Stimulated activated CD8-positive, alpha-beta memory T cell treated with anti-CD3 and anti-CD28 coated beads, Interleukin-4, amount 100 ng/mL, for 1 hour (primary cell): ENCODE measurements at places on chromosomes 1 and 21.

GRCh38 chr1:153597206-153597605 is 15.7 kb downstream of the S100A16 start:
- no peak for DNase-seq

GRCh38 chr1:80882553-80882952 is 918.2 kb upstream of the ADGRL2 start:
- no peak for DNase-seq

GRCh38 chr1:87765681-87766070 is 437.0 kb downstream of the LMO4 start:
- no peak for DNase-seq

GRCh38 chr1:25503551-25504426 is 39.6 kb upstream of the LDLRAP1 start:
- DNase-seq: peak; percentile 16

GRCh38 chr1:65044411-65044810 is 78.1 kb upstream of the JAK1 start:
- DNase-seq: no peak

- no peak for DNase-seq
Measured at GRCh38 chr1:34166191-34166624, 1.2 kb upstream of the CSMD2 start.

GRCh38 chr1:151311589-151312331 is 15.5 kb downstream of the PI4KB start:
- DNase-seq: peak; percentile 43

- DNase-seq: no peak
Measured at GRCh38 chr1:204584699-204585372, 68.6 kb downstream of the MDM4 start.

DNA sequence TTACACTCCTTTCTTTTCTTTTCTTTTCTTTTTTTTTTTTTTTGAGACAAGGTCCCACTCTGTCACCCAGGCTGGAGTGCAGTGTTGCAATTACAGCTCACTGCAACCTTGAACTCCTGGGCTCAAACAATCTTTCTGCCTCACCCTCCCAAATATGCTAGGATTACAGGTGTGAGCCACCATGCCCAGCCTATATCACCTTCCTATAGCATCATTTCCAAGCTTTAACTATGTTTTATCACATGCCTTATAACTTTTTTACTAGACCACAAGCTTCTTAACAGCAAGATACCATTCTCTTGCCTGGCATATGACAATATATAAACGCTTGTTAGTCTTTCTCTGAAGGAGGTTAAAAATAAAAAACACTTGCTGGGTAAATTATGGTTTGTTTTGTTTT is 55.3 kb upstream of the MUTYH start:
- no peak for DNase-seq

GRCh38 chr21:46229133-46229922 is 754 bp upstream of the LSS start:
- no peak for DNase-seq

GRCh38 chr1:25450891-25451290 is 20.2 kb downstream of the MACO1 start:
- no peak for DNase-seq

DNA sequence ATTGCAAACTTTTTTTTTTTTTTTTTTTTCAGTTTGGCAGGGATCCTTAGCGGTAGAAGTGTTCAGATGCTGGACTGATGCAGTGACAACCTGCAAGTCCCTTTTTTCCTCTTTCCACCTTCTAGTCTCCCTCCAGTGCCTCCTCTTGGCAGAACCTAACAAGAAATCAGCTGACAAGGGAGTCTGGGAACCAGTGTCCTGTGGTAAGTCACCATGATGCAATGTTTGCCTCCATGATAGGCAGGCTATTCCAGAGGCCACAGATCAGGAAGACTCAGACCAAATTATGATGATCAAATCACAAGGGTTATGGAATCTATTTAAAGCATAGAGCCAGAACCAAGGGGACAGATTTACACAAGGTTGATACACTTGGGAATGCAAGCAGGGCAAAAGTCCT is 3.0 kb upstream of the CD34 start:
- DNase-seq: no peak

GRCh38 chr1:8540261-8540941 is 222.5 kb downstream of the SLC45A1 start:
- DNase-seq: no peak

DNA sequence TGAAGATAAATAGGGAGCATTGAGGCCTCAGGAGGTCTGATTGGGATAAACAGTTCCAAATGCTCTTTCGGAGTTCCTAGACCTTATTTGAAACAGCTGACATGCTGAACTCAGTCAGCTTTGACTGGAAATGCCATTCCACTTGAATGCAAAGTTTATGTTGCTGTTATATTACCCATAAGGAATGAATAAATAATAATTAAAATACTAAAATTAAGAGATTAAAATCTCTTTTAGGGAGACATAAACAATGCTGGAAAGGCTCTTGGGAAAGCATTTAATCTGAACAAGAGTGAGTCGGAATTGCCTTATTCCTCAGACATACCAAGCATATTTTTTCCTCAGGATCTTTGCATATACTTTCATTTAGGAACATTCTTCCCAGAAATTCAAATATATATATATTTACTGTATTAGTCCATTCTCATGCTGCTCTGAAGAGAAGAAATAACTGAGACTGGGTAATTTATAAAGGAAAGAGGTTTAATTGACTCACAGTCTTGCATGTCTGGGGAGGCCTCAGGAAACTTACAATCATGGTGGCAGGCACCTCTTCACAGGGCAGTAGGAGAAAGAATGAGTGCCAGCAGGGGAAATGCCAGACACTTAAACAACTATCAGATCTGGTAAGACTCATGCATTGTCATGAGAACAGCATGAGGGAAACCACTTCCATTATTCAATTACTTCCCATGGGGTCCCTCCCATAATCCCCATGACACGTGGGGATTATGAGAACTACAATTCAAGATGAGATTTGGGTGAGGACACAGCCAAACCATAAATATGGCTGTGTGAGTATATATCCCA is 318.2 kb upstream of the PLXNA2 start:
- no peak for DNase-seq

DNA sequence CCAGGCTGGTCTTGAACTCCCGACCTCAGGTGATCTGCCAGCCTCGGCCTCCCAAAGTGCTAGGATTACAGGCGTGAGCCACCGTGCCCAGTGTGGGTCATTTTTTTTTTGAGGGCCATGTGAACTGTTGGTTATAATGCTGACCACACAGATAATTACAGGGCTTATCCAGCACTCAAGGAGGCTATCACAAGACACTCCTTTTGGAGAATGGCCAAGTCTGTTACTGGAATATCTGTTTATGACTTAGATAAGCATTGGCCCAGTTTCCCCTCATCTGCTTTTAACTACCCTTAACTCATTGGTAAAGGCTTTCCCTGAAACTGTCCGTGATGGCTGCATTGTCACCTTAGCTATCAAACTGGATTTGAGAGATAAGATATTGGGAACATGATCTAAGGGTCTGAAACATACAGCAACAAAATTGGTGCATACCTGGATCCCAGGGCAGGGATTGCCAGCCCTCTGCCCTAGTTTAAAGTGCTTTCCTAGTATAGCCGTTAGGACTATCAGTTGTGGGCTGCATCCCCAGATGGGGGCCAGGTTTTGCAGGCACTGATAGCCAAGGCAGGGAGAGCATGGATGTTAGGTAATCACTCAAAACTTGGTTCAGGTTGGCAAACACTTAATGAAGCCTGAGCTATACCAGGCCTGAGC is 15.6 kb downstream of the SZT2 start:
- DNase-seq: no peak

DNA sequence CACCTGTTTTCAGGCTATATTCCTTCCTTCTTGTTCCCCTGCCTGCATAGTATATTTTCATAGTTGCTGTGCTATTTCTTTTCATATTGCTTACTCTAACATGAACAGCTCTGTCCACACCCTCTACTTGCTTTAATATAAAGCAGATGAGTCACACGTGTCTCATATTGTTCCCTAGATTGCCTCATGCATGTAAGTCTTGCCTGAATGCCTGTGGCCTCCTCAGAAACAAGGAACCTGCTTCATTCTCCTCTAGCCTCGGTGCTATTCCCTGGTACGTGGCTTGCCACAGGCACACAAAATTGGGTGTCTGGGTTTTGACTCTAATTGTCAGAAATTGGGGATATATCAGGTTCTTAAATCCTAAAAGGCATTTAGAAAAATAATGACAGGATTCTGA is 16.5 kb upstream of the PKP1 start:
- DNase-seq: no peak

DNA sequence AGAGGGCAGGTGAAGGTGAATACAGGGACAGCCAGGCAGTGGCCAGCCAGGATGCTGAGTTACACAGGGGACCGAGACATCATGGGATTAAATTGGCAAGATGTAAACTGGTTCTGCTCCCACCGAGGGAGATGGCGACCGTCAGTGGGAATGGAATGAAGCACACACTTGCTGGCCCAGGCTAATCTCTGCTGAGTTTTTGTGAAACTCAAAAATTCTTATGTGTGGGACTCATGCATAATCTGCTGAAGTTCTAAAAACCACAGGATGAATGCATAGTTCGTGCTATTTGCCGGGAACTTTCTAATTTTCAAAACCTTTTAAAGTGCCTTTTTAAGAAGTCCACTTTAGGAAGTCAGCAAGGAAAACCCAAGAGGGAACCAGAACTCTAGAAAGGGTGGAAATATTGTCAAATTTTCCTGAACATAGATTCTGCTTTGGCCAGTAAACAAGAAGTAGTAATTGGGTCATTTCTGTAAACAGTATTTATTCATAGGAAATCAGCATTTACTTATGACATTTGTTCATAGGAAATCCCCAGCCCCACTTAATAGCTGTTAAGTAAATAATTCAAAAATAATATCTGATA is 85.4 kb upstream of the ROR1 start:
- DNase-seq: no peak

GRCh38 chr21:44789880-44790279 is 11.7 kb downstream of the UBE2G2 start:
- no peak for DNase-seq

DNA sequence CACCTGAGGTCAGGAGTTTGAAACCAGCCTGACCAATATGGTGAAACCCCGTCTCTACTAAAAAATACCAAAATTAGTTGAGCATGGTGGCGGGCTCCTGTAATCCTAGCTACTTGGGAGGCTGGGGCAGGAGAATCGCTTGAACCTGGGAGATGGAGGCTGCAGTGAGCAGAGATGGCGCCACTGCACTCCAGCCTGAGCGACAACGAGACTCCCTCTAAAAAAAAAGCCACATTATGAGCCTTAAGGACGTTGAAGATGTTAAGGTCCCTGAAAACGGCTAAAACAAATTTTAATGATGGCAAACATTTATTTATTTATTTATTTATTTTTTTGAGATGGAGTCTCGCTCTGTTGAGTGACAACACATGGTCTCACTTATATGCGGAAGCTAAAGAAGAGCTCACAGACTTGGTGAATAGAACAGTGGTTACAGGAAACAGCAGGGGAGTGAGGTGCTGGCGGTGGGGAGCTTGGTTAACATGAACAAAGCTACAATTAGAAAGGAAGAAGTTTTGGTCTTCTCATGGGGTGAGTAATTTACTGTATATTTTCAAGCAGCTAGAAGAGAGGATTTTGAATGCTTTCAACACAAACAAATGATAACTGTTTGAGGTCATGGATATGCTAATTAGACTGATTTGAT is 47.1 kb downstream of the TCP10L start:
- peak; percentile 19 for DNase-seq

GRCh38 chr21:14547834-14548513 is 1.9 kb upstream of the SAMSN1 start:
- DNase-seq: no peak

- DNase-seq: no peak
Measured at GRCh38 chr1:95094923-95095322, 22.2 kb upstream of the ALG14 start.

GRCh38 chr1:188343914-188344313 is 1515.2 kb downstream of the PLA2G4A start:
- DNase-seq: no peak

DNA sequence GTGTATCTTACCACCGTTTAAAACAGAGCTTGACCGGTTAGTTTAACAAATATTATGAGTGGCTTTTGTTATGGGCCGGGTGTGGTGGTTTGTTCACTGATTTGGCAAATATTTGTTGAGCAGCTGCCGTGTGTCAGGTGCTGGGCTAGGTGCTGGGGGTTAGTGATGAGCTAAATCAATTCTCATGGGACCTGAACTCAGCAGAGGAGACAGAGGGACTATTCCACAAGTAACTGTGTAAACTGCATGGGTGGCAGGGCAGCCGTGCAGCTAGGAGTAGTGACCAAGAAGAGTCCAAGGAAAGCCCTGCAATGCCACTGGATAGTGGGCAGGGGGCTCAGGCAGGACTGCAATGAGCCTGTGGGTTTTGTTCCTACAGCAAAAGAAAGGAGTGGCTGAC is 11.2 kb upstream of the C2CD2 start:
- no peak for DNase-seq

GRCh38 chr1:2928366-2929325 is 92.6 kb upstream of the ACTRT2 start:
- DNase-seq: no peak

- DNase-seq: no peak
Measured at GRCh38 chr1:21517660-21518480, 8.6 kb downstream of the ALPL start.

DNA sequence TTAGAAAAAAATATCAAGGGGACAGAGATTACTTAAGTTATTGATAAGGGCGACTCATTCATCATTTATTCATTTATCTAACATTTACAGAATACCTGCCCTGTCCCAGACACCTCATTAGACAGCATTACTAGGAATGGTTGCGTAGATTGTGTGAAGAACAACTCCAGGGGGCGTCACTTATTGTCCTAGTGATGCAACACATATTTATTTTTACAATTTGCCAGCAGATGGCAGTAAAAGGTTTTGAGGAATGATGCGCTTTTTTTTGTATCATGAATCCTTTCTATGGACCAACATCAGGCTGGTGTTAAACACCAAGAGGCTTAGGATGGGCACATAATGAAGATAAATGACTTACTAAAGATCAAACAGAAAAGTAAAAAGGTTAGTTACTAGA is 5.5 kb downstream of the NCAM2 start:
- DNase-seq: no peak

GRCh38 chr1:52157582-52157981 is 15.7 kb downstream of the ZFYVE9 start:
- DNase-seq: no peak

- no peak for DNase-seq
Measured at GRCh38 chr1:178916448-178917174, 45.7 kb upstream of the ANGPTL1 start.

DNA sequence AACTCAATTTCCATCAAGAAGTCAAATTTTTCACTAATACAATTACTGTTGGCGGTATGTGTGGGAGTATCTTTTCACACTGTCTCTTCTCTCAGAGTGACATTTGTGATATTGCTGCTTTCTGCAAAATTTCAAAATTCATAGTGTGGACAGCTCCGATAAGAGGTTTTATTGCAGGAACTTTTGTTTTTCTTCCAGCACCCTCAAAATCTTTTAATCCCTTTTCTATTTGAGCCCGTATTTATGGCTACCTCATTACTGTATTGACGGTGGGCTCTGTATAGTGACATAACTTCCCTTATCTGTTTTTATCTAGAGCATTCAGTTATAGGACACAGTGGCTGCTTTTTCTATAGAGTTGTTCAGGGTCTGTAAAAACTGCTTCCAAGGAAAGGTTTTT is 794.4 kb upstream of the TMPRSS15 start:
- no peak for DNase-seq
